A549 (cell line): ENCODE measurements at places on chromosomes 3 and 15.

- DNase-seq = no peak
These were observed 12.9 kb downstream of the MB21D2 start for GRCh38 chr3:192904632-192905289.

GRCh38 chr3:55725681-55726500 lies 238.8 kb upstream of the WNT5A start:
- no peak for DNase-seq

GRCh38 chr3:141237701-141238521 lies 6.3 kb downstream of the PXYLP1 start:
- DNase-seq = no peak

GRCh38 chr3:146491303-146491702 lies 21.9 kb upstream of the PLSCR2 start:
- no peak for DNase-seq

- no peak for DNase-seq
These were observed 16.7 kb upstream of the ZNF280D start for GRCh38 chr15:56749982-56750381.

- DNase-seq = no peak
These were observed 751.3 kb downstream of the ZNF385D start for GRCh38 chr3:20999661-21000060.

GRCh38 chr3:194058189-194058571 lies 77.8 kb upstream of the HES1 start:
- no peak for DNase-seq

- DNase-seq = no peak
These were observed 295.3 kb downstream of the NEK10 start for GRCh38 chr3:27073912-27074311.

DNA sequence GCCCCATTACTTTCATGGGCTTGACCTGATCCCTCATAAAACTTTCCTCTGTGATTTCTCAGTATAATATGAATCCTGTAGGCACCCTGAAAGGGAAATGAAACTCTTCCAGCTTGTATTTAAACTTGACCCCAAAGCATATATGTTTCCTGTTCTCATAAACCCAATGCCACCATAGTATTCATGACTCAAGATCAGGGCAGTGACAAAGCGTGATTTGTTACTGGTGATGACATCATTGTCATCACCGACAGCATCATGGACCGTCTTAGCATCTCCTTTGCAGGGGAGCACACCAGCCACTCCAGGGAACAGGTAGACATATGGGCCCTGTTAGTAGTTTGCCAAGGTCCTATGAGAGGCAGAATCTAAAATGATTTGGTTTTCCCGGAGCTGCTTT lies 741.2 kb downstream of the NR2F2 start:
- no peak for DNase-seq

GRCh38 chr15:91216000-91216399 lies 115.9 kb downstream of the SV2B start:
- no peak for DNase-seq

DNA sequence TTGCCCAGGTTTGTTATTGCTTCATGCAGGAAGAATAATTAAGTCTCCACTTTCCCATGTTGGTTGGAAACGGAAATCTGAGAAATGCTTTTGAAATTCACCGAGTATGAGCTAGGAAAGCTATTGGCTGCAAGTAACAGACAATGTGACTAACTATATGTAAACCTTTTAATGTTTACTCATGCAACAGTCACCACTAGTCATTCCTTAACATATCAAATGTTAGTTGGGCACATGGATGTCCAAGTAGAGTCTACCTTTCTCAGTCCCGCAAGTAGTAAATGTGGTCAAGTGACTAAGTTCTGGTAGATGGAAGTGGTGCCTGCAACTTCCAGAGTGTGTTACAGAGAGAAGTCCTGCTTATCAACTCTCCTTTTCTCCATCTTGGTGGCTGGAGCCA lies 52.5 kb downstream of the KLF15 start:
- no peak for DNase-seq

DNA sequence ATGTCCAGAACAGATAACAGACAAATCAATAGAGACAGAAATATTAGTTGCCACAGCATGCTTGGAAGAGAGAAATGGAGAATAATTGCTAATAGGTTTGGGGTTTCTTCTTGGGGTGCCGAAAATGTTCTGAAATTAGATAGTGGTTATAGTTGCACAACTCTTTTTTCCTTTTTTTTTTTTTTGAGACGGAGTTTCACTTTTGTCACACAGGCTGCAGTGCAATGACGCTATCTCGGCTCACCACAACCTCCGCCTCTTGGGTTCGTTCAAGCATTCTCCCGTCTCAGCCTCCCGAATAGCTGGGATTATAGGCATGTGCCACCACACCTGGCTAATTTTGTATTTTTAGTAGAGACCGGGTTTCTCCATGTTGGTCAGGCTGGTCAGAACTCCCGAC lies 163.3 kb downstream of the PLCH1 start:
- no peak for DNase-seq

- peak; percentile 23 for DNase-seq
These were observed 145.4 kb upstream of the PROK2 start for GRCh38 chr3:71930056-71930991.

GRCh38 chr3:180073561-180073960 lies 36.8 kb upstream of the PEX5L start:
- DNase-seq = no peak

- DNase-seq = no peak
These were observed 7.9 kb upstream of the FURIN start for GRCh38 chr15:90860450-90860849.

GRCh38 chr3:150760431-150761200 lies 2.4 kb downstream of the SIAH2 start:
- no peak for DNase-seq

- DNase-seq = no peak
These were observed 60.3 kb downstream of the TGFBR2 start for GRCh38 chr3:30666572-30667279.

DNA sequence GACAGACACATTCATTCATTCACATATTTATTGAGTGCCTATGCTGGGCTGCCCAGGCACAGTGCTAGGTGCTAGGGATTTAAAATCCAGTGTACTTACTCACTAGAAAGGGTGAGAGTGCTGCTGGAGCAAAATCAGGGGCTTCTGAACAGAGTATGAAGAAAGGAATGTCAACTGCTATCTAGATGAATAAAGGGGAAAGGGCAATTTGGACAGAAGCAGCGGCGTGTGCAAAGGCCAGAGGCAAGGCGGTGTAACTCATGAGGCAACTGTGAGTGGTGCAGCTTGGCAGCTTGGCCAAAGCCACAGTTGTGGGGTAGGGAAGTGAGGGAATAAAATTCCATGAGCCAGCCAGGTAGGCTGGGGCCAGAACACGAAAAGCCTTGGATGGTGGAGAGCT lies 76.7 kb downstream of the RAD18 start:
- no peak for DNase-seq

GRCh38 chr3:107218864-107219269 lies 158.4 kb upstream of the CCDC54 start:
- DNase-seq = no peak

- no peak for DNase-seq
These were observed 206.3 kb upstream of the ROBO1 start for GRCh38 chr3:79973917-79974595.

DNA sequence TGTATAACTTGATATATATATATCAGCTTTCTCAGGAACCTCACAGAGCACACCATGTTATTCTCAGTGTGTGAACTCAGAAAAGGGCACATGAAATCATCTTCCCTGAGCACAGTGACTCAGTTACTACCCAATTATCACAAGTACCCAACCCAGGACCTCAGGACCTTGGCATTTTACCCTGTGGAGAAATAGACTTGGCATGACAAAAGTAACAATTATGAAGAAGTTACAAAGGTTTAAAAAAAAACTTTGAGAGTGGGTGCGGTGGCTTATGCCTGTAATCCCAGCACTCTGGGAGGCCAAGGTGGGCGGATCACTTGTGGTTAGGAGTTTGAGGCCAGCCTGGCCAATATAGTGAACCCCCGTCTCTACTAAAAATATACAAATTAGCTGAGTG lies 52.4 kb downstream of the ONECUT1 start:
- DNase-seq = no peak

GRCh38 chr3:52333869-52334557 lies 17.9 kb downstream of the DNAH1 start:
- DNase-seq = peak; percentile 27

DNA sequence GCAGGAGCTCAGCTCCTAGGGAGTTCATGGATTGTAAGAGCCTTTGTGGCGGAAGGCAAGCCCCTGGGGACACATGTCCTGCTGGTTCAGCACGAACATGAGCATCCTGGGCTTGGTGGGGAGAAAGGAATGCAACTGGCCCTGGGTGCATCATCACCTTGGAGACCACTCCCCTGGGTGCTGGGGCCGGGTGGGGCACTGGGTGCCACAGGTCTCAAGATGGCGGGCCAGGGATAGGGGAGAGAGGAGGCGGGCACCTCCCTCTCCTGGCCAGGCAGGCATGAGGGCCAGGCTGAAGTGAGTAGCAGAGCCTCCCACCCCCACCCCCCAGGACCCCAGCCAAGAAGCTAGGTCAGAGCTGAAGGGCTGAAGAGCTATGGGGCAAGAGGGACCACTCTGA lies 768 bp downstream of the PCBP4 start:
- no peak for DNase-seq

DNA sequence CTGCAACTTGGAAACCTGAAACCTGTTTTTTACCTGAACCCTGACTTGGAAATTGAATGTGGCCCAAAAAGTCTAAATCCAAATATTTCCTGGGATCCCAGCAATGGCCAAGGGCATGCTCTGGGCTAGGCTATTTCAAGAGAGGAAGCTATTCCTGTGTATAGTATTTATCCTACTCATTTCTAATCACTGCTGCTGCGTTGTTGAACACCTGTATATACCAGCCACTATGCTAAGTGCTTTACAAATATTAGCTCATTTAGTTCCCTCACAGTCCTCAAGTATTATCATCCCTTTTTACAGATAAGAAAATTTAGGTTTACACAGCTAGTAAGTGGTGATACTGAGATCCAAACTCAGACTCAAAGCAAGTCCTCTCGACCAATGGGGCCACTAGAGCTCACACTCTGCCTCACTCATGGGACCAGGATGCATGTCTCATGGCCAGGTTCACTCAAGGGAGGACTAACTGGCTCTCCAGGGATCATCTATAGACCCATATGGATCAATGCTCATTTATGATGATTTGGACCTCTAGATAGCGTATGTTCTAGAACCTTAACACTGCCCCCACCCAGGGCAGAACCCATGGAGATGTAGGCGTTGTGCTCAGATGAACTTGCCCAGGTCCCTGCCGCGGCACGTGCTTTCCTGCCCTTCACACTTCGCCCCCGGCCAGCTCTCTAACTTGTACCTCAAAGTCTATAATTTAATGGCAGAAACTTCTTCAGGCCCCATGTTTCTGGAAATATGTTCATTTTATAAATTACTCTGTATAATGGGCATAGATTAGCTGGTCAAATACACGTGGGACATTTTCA lies 2.6 kb upstream of the CCR4 start:
- no peak for DNase-seq

- no peak for DNase-seq
These were observed 7.0 kb upstream of the JMJD7 start for GRCh38 chr15:41820791-41821423.

DNA sequence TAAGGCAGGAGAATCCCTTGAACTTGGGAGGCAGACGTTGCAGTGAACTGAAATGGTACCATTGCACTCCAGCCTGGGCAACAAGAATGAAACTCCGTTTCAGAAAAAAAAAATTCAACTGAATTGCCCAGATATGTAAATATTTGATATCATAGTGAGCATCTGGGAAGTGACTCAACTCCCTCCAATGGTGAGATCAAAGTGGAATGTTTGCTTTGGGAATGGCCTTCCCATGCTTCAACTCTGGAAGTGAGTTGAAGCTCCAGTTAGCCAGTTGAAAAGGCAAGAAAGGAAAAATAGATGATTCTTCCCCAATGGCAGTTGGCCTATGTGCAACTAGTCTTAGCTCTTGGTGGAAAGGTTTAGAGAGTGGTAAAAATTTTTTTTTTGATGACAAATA lies 131.6 kb upstream of the CMC1 start:
- DNase-seq = peak; percentile 3

- DNase-seq = no peak
These were observed 45.6 kb upstream of the TFRC start for GRCh38 chr3:196127308-196128040.

DNA sequence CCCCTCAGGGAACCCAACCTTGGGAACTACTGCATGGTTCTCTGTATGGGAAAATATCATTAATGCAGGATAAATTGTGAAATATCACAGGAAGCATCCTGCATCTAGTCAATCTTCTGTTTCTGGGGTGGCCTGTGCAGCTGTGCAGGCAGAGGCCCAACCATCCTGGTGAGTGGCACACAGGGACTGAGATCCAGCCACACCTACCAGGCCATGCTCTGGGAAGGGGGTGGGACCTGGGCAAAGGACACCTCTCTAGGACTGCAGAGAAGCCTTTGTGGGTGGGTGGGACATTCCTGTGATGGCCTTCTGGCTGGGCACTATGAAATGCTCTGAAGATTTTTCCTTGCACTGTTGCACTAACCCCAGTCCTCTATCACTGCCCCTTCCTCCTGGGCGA lies 26.8 kb downstream of the CCRL2 start:
- no peak for DNase-seq

GRCh38 chr3:17557749-17558463 lies 184.5 kb downstream of the TBC1D5 start:
- no peak for DNase-seq

- no peak for DNase-seq
These were observed 419.5 kb downstream of the NAALADL2 start for GRCh38 chr3:175278680-175279079.

- no peak for DNase-seq
These were observed 701.9 kb downstream of the EDEM1 start for GRCh38 chr3:5889374-5889773.

- DNase-seq = no peak
These were observed 202.1 kb upstream of the ZBTB20 start for GRCh38 chr3:115348951-115349745.

- no peak for DNase-seq
These were observed 51.9 kb downstream of the SEMA6D start for GRCh38 chr15:47769166-47769565.

DNA sequence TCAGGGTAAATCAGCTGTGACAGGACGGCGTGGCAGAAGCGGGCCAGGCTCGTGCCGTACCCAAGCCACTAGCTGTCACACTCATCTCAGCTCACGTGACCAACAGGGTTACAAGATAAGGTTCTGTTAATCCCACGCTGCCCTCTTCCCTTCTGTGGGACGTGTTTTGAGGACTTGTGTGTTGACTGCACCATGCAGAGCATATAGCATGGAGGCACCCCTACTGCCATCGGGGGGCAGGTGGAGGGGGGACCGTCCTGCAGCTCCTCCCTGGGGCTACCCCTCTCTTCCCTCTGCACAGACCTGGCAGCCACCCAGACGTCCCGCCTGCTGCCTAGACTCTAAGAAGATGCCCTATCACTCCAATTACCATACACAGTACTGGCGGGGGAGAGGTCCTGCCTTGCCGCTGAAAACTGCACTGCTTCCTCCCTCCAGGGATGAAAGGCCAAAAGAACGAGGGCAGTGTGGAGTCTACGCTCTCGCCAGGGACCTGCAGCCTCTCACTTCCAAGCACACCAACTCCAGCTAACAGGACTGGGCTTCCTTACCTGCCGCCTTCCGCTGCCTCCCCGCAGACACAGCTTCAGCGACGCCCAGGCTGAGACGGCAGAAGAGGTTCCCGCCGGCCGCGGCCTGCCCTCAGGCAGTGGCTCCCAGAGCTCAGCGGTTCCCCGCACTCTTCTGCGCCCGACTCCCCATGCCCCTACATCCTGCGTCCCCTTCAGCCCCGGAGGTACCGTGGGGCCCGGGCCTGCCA lies at the start of gene TNK2:
TSS of gene TNK2 (minus strand) at position 618 of the 760 bp plus-strand sequence. CDS start 19,963 bp downstream, outside the sequence.
- DNase-seq = peak; percentile 32
